Bronchial smooth muscle cell (primary cell): ENCODE measurements at places on chromosomes 1 and 21. TPM values are rescaled to one million over a fixed set of nuclear protein-coding genes. Genes with fewer than 3 reads are reported as not detected.

The PANK4 gene
- total RNA-seq = 14.7 and 16.1 TPM in 2 replicates

The SON gene
- total RNA-seq = 90.8 and 93.6 TPM in 2 replicates

The CNST gene
- total RNA-seq = 10.6 and 14.3 TPM in 2 replicates

The HJV gene
- total RNA-seq = not detected in 2 replicates

The HSD17B7 gene
- total RNA-seq = 14.7 and 19.0 TPM in 2 replicates

The FHAD1 gene
- total RNA-seq = 0.26 and 0.32 TPM in 2 replicates
